ENCODE measurements at places on chromosomes 5 and 9.

DNA sequence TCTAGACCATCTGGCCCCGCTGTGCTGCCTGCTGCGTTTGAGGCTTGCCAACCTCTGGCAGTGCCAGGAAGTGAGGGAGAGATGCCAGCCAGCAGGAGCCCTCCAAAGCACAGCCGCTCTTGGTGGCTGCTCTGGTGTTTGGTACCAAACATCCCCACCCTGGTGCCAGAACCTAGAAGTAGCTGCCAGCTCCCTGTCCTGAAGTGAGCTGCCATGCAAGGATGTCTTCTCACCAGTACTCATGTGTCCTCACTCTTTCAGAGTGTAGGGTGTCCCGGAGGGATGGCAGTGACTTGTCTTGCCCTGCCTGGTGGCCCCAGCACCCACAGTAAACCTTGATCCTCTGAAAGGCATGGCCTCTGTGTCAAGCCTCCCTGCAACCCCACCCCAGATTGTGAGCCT, 43.4 kb downstream of the AMBP start:
- DNase-seq, result peak; percentile 15

DNA sequence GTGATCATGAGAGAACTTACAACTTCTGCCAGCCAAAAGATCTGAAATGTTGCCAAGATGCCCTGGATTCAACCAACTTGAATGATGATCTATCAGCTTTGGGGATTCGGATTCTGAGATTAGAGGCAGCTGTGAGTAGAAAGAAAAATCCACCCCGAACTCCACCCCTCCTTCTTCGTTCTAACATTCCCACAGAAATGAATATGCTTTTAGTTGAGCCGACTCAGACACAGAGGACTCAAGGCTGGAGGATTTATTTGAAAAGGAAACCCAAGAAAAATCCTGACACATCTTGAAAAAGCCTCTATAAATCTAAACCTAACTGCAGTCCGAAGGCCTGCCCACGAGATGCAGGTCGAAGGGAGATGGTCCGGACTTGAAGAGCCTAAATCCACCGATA, 275.0 kb downstream of the GAS1 start:
- no peak for DNase-seq

GRCh38 chr5:147586832-147587231, 77.0 kb upstream of the DPYSL3 start:
- no peak for DNase-seq

DNA sequence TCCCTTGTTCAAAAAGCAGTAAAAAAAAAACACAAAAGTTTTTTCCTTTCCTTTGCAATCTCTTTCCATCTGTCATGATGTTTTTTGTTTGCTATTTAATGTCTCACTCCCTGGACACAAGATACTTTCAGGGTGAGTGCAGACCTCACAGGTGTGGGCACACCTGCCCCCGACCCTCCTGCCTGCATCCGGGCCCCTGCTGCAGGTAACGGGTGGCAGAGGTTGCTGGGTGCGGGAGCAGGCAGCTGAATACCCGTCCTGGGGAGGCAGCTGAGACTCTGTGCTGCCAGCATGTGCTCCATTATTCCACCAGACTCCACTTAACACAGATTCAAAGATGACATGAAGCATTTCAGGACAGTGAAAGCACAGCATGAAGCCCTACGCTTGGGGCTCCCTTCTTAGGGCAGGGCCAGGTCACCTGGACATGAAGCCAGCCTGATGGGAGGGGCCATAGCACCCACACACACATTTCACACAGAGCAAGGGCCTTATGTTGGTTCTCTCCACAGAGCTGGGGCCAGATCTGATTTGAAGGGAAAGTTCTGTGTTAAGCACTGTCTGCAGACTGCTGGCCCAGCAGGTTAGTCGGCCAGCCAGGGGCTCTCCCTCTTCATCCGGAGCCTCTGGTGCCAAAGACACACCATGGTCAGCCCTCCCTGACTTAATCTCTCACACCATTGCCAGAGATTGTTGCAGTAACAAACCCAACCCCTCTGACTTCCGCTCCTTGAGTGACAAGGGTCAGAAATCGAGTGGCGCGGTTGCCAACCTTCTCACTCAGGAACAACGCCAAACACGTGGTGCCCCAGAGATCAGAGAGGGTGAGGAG, 13.0 kb downstream of the NEK6 start:
- no peak for DNase-seq

GRCh38 chr5:154369682-154370081, 76.1 kb upstream of the SAP30L start:
- no peak for DNase-seq

DNA sequence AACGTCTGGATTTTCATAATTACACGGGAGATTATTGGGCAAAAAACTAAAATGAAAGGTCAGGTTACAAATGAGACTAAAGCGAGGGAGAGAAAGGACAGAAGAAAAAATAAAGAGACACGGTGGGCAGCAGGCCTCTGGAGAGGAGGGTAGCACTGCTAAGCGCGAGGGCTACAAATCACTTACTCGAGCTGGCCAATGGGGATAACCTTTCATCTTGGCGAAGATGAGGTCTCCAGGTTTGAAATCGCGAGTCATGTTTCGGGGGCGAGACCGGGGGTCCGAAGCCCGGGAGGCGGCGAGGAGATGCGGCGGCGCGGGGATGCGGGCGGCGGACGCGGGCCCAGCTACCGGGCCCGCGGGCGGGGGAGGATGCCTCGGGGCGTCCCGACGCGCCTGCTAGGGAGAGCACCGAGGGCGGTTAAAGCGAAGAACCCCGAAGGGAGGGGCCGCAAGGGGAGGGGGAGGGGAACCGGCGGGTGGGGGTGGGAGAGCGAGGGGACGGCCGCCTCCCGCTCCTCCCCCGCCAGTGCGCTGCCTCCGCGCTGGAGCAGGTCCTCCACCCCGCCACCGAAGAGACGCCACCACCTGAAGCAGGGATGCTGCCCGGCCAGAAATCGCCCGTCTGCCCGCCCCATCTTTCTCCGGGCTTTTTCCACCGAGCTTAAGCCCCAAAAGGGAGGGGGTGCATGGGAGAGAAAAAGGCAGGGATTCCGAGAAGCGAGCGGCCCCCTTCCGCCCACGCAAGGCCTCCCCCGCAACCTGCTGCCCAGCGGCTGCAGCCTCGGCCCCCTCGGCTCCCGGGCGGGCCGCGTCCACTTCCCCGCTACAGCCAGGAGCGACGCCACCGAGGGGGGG, 610 bp downstream of the PSIP1 start:
- DNase-seq, result peak; percentile 39
